ENCODE measurements at places on chromosomes 2 and 18.

DNA sequence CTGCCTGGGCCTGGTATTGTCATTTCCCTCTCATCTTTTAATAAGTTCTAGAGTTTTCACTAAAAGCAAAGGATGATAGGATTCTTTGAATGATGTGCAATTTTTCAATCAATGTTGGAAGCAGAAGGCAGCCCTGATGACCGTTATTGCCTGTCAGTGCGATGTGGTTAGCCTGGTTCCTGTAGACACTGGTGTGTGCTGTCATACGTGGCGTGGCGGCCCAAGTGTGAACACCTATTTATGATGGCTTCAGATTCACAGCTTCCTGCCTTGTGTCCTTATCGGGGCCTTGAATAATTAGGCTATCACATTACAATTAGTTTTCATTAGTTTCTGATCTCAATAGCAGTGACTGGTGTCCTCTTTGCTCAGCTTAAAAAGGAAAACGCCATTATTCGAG, 218.5 kb downstream of the TPGS2 start:
- DNase-seq, result no peak

GRCh38 chr18:36757081-36757480, 71.7 kb downstream of the TPGS2 start:
- no peak for DNase-seq

GRCh38 chr2:9678544-9678943, 47.7 kb upstream of the YWHAQ start:
- no peak for DNase-seq

GRCh38 chr2:209321076-209321475, 102.8 kb upstream of the MAP2 start:
- no peak for DNase-seq

DNA sequence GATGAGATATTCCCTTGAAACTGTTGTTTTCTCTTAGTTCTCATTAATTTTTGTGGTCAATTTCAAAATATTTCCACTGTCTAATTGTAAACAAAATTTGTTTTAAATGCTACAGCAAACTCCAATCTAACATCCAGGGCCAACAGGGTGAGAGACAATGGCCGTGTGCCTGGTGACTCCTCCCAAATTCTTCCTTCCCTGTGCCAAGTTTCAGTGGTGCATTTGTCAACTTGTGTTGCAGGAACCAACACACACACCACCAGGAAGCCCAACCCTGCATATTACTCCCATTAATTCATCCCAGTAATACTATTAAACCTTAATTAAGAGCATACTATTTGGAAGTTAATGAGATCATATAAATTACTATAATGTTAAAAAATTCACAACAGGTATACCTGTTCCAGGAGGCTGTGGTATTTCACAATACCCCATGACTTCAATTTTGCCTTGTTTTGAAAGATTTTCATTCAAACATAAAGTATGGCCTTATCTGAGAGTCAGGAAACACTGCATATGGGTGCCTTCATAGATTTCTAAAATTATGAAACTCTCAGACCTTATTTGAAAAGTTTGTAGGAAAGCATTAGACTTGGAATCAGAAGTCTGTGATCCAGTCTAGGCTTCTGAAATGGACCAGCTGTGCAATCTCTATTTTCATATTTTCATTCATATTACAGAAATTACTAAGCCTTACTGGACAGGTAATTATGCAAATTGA, 1.1 kb downstream of the SERPINB2 start:
- DNase-seq, result no peak

DNA sequence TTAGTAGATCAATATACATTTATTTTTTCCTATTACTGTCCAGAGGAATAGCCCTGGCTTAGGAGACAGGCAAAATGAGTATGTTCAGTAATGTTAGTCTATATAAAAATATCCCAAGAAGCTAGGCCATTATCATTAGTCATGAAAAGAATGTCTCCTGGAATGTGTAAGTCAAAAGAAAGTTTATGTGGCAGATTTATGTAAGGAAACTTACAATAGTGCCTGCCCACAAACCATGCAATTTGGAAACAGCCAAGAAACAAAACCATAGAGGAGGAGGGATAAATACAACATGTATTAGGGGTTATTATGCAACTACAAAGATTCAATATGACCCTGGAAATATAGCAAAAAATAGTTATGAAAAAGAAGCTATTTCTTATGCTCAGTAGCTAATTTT, 96.3 kb downstream of the NOL4 start:
- no peak for DNase-seq

DNA sequence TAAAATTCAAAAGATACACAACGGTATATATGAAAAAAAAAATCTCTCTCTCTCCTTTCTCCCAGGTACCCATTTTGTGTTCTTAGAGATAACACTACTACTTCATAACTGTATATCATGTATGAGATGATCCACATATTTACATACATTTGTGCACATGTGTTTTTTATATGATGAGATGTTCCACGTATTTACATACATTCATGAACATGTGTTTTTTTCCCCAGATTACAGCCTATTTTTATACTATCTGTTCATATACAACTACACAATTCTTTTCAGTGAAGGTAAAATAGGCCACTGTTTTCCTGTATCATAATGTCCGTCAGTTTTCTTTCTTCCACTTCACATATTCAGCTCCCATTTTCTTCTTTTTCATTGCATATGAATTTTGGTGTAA, 808.9 kb downstream of the LRRTM4 start:
- no peak for DNase-seq

- DNase-seq, result no peak
Observed at GRCh38 chr2:229363185-229363814, 92.2 kb upstream of the PID1 start.

- DNase-seq, result no peak
Observed at GRCh38 chr2:76946631-76947145, 575.5 kb downstream of the LRRTM4 start.

DNA sequence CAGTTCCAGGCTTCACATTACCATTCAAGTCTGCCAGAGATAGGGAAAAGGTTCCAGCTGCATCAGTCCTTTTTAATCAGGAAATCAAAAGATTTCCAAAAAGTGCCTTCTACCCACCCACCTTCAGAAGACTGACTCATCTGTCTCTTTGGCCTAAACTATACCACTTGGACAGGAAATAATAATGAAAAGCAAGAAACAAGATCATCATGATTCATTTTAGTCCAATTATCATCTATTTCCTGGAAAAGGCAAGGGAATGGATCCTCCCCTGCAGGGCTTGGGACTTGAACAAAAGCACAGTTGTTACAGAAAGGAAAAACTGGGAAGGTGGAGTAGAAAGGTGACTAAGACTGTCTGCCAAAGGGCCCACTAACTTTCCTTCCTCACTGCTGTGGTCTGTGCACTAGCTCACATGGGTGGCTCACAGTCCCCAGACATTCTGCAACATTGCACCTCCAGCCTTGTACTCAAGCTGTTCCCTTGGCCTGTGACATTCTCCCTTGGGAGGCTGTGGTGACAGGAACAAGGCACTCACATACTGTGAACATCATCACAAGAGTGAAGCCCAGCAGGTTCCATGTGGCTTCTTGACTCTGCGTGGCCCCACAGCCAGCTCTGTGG, 75.3 kb downstream of the VSNL1 start:
- no peak for DNase-seq

- DNase-seq, result no peak
Observed at GRCh38 chr18:31801078-31801477, 40.4 kb upstream of the SLC25A52 start.

GRCh38 chr2:230914886-230915285, 10.2 kb downstream of the GPR55 start:
- no peak for DNase-seq

DNA sequence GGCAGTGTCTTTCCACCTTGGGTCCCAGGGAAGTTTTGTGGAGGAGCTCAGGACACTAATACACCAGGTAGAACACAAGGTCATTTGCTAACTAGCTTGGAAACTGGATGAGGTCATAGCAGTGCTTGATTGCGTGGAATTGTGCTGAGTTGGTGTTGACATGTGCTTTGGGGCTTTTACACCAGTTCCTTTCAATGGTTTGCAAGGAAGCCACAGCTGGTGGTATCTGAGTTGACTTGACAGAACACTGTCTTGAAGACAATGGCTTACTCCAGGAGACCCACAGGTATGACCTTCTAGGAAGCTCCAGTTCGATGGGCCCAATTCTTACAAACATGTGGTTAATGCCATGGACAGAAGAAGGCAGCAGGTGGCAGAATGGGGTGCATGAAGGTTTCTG, 5.9 kb downstream of the CTLA4 start:
- DNase-seq, result no peak

- DNase-seq, result no peak
Observed at GRCh38 chr2:204268458-204268857, 276.8 kb upstream of the PARD3B start.

All from hippocampal formation (tissue), 2 donors.